ENCODE measurements at places on chromosomes 3 and 15.

GRCh38 chr3:134955874-134956273, 160.8 kb downstream of the EPHB1 start:
- no peak for DNase-seq

GRCh38 chr3:125058959-125059358, 3.2 kb upstream of the HEG1 start:
- DNase-seq: no peak

- DNase-seq: no peak
These were observed 107.0 kb upstream of the ATP11B start for GRCh38 chr3:182686033-182686886.

DNA sequence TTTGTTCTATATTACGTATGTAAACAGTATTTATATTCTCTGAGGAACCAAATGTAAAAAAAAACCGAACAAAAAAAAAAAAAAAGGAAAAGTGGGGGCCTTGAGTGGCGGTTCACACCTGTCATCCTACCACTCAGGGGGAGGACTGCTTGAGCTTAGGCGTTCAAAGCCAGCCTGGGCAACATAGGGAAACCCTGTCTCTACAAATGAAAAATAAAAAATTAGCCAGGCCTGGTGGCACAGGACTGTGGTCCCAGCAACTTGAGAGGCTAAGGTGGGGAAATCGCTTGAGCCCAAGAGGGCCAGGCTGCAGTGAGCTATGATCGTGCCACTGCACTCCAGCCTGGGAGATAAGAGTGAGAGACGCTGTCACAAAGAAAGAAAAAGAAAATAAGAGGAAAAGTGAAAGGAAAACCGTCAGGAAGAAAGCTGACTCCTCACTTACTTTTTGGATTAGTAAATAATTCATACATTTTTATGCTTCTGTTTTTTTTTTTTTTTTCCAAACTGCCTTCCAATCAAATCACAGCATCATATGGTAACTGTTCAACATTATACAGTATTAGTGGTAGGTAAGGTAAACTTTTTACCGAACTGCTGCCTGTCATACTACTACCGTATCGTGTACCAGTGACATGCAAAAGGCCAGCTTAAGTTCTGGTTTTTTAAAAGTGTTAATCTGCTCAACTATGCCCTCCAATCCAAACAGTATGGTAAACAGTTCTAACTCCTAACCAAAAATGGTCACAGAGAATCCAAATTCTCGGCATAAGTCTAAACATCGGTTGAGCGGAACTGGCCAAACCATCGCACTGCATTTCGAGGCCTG, 1.2 kb downstream of the PHC3 start:
- no peak for DNase-seq

DNA sequence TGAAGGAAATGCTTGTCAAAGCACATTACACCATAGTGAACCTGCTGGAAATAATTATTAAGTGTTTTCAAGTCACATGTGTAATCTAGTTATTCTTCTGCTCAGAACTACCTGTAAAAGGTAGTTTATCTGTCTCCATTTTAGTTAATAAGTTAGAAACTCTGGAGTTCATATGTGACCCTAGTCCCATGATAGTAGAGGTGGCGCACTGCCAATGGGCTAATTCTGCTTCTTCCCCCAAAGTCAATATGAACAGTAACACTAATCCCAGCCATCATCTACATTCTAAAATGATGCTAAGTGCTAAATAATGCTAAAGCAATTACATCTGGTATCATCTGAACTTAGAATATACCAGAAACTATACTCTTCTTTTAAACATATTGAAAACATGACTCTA, 361.0 kb upstream of the NECTIN3 start:
- DNase-seq: no peak

- no peak for DNase-seq
These were observed 14.5 kb downstream of the NUP210 start for GRCh38 chr3:13405614-13406013.

- DNase-seq: no peak
These were observed 336.5 kb downstream of the PTPRG start for GRCh38 chr3:61897848-61898247.

- peak; percentile 35 for DNase-seq
These were observed 54.1 kb downstream of the NFKBIZ start for GRCh38 chr3:101903451-101903871.

GRCh38 chr15:41895957-41896356, 2.1 kb upstream of the SPTBN5 start:
- no peak for DNase-seq

DNA sequence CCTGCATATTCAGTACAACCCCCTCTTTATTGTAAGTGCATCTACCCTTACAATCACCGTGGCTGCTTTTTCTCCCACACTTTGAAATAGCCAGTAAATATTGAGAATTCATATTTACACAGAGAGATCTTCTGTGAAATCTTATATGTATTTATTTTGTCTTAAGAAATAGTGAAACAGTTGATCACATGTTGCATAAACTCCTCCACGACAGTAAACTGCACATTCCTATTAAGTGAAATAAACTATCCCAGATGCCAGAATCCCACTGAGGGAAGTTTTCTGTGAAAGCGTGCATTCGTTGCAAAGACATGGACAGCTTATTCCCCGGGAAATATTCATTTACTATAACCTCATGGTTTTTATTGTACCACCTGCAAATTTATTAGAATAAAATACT, 796.0 kb downstream of the ROBO2 start:
- peak; percentile 33 for DNase-seq

DNA sequence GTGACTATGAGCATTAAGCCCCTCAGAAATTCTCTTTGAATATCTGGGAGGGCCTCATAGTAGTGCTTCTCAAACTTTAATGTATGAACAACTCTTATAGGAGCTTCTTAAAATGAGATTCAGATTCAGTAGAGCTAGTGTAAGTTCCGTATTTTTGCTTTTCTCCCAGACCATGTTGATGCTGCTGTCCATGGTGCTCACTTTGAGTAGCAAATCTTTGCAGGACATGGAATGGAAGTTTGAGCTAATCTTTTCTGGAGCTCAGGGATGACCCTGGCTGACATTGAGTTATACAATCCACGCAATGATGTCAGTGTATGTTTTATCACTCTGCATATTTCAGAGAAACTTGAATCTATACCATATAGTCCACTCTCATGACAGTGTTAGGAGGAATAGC, 134.2 kb downstream of the OTOL1 start:
- DNase-seq: peak; percentile 1

DNA sequence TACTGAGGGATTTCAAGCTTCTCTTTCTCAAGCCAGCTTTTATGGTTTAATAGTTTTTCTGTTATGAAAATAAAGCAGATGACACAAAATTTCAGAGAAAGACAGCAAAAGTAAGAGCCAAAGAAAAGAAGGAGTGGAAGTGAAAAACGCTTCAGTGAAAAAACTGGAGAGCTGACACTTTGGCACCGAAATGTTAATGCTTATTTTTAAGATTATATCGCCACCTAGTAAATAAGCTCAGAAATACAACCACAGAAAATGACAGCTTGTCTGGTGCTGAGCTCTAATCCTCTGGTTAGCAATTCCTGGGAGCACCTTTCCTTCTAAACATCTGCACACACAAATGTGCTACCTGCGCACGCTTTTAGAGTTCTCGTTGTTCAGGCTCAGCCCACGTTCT, 101.6 kb downstream of the ZPLD1 start:
- peak; percentile 42 for DNase-seq
